ENCODE measurements at places on chromosomes 4 and X.

DNA sequence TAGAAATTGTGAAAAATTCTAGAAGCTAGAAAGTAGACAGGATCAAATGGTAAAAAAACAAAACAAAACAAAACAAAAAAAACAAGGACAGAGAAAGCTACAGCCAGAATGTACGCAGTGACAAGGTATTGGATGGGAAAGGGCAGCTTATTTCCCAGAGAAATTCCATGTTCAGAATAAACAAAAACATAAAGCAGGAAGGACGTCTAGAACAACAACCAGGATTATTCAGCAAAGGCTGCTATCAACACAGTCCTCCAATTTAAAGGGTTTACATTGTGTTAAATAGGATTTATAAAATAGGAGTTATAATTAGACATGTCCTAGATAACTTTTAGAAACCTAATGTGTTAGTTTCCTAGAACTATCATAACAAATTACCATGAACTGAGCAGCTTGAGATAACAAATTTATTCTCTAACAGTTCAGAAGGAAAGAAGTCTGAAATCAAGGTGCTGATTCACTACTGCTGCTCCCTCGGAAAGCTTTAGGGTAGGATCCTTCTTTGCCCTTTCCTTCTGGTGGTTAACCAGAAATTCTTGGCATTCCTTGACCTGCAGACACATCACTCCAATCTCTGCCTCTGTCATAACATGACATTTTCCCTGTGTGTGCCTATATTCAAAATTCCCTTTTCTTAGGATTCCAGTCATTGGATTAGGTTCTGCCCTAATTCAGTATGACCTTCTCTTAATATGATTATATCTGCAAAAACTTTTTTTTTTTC lies 175.6 kb downstream of the SNCA start:
- DNase-seq = peak; percentile 36

DNA sequence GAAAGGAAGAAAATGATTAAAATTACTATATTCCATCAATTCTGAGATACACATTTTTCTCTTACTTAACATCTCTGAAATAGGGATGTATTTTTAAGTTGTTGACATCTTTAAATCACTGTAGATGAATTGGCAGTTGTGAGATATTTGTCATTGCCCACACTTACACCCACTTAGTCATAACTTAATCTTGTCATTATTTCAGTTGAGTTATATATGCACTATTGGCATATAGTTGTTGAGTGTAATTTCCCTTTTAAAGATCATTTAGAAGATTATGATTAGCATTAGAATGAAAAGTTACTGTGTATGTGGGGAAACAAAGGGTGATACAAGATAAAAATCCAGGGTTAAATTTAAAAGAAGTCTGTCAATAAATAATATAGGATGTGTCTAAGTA lies 2.2 kb downstream of the AIMP1 start:
- DNase-seq = peak; percentile 6

DNA sequence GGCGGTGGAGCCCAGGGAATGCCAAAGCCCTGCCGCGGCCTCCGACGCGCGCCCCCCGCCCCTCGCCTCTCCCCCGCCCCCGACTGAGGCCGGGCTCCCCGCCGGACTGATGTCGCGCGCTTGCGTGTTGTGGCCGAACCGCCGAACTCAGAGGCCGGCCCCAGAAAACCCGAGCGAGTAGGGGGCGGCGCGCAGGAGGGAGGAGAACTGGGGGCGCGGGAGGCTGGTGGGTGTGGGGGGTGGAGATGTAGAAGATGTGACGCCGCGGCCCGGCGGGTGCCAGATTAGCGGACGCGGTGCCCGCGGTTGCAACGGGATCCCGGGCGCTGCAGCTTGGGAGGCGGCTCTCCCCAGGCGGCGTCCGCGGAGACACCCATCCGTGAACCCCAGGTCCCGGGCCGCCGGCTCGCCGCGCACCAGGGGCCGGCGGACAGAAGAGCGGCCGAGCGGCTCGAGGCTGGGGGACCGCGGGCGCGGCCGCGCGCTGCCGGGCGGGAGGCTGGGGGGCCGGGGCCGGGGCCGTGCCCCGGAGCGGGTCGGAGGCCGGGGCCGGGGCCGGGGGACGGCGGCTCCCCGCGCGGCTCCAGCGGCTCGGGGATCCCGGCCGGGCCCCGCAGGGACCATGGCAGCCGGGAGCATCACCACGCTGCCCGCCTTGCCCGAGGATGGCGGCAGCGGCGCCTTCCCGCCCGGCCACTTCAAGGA lies at the start of gene FGF2:
FGF2 (plus strand) TSS at position 279 of the 705 bp plus-strand sequence; CDS start at position 623, 344 bp downstream.
- DNase-seq = peak; percentile 21

- DNase-seq = peak; percentile 10
Observed at GRCh38 chr4:135718019-135718418, 1516.4 kb upstream of the PABPC4L start.

All from PC-3 (cell line).